Activated CD4-positive, alpha-beta memory T cell treated with anti-CD3 and anti-CD28 coated beads for 36 hours (primary cell): ENCODE measurements at places on chromosomes 2 and 18. TPM values are rescaled to one million over a fixed set of nuclear protein-coding genes. Genes with fewer than 3 reads are reported as not detected.
A peak's percentile ranks its signal among the peaks of the same experiment; 100 is the strongest.

DNA sequence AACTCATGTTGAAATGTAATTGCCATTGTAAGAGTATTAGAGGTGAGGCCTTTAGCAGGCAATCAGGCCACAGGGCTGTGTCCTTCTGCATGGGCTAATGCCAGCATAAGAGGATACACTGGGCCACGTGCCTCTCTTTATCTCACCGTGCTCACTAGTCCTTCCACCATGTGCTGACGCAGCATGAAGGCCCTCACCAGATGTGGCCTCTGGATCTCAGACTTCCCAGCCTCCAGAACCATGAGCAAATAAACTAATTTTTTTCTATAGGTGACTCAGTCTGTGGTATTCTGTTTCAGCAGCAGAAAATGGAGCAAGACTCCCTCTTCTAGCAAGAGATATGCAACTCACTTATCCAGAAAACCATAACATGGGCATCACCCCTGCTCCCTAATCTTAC, 149.7 kb upstream of the ZNF236 start:
- DNase-seq, result no peak

DNA sequence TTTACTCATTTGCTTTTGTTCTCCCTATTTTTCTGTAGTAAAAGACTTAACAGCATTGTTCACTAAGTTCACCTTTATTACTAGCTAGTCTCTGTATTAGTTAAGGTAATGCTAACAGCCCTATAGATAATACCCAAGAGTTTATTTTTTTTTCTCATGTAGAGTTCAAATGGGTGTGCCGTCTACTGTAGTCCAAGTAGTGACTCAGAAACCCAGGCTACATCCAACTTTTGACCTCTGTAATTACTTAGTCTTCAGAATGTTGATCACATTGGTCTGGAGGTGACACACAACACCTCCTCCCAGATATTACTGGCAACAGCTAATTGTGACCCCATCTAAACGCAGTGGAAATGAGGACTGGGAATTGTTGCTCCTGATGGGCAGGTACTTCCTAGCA, 7.7 kb downstream of the COQ10B start:
- no peak for DNase-seq

- DNase-seq, result no peak
Measured at GRCh38 chr2:55146263-55146662, 85.8 kb downstream of the CLHC1 start.

DNA sequence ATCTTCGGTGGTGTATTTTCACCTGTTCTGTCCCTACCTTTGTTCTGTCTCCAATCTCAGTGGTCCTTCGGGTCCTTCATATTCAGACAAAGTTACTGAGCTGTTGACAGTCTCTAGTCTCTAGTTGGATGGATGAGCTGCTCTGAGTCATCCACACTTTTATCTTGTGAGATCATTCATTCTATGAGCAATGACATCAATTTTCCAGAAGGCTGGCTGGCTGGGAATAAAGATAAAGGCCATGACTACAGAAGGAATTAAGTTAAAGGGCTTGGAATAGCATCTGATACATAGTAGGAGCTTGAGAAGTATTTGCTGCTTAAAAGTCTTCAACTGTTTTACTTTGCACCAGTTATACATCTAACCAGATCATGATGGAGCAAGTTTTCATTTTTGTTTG, 43.1 kb upstream of the SLC39A10 start:
- DNase-seq, result no peak

GRCh38 chr2:61543062-61543461, 4.9 kb upstream of the XPO1 start:
- no peak for DNase-seq

- no peak for DNase-seq
Measured at GRCh38 chr2:225019105-225019504, 23.2 kb downstream of the DOCK10 start.

- no peak for DNase-seq
Measured at GRCh38 chr2:152352616-152353015, 17.6 kb downstream of the FMNL2 start.

GRCh38 chr18:48719974-48720654, 181.3 kb downstream of the CTIF start:
- DNase-seq, result no peak

DNA sequence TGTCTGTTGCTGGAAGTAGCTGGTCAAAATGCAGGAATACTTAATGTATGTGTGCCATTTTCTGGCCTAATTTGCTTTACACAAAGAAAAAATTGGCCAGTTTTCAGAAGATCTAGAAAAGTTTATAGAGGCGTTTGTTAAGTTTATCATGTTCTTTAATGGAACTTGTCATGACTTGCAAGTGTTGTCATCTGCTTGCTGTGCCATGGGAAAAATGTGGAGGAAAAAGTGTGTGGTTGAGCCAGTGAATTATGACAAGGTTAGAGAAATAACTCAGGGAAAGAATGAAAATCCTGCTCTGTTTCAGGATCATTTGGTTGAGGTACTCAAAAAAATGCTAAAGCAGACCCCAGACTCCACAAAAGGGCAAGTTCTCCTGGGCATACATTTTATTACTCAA, 301.6 kb upstream of the CDH2 start:
- no peak for DNase-seq

DNA sequence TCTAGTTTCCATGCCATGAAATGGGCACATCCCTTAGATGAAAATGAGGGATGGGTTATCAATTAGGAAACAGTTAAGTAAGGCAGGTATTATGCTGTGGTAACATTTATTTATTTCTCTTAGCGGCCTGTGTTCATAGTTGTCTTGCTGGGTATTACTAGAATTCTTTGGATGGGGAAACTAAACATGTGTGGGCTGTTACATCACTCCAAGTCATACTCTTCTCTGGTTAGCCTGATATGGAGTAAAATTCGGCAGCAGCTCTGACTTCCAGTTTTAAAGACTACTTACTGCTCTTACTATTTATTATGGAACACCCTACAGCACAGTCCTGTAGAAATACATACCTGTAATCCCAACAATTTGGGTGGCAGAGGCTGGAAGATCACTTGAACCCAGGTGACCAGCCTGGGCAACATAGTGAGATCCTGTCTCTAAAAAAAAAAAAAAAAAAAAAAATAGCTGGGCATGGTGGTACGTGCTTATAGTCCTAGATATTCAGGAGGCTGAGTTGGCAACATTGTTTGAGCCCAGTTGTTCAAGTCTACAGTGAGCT, 33.1 kb upstream of the RASGRP3 start:
- no peak for DNase-seq

DNA sequence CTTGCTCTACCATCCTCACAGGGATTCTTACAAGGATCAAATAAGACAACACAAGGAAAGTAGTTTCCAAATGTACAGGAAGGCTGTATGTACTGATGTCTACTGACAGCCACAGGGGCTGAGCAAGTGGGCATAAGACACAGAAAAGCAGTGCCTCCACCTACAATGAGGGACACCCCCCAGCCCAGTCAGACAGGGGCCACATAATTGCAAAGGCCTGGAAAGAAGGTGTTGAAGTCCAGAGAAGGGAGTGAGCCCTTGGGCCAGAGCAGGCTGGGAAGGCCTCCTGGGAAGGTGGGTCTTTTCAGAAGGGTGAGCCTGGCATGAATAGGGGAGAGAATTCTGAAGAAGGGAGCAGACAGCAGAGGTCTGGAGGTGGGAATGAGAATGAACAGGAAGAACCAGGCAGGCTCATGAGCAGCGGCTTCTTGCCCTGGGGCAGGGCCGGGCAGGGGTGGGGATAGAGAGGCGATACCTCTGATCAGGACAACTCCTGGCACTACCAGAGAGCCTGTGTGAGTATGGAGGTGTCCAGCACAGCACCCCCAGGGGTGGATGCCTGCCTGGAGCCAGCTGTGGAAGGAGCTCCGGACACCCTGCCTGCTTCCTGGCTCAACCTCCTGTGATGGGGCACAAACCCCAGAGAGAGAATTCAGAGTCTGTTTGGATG, 30.1 kb downstream of the HS1BP3 start:
- DNase-seq, result no peak

DNA sequence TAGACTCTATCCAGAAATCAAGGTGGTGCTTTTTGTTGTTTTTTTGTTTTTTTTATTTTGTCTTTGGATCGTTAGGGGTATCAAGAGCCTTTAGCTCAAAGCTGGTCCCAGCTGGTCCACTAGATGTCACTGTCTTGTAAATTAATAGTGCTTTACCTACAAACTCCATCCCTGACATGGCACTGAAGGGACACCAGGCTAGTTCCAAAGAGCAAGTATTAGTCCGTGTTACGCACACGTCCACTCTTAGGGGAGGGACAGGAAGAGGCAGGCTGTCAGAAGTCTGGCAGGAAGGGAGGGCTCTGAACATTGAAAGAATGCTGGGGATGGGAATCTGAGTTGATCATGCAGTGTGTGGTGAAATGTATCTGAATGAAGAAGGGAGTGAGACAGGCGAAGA, 85.9 kb upstream of the CCBE1 start:
- peak; percentile 25 for DNase-seq

GRCh38 chr2:172762574-172762973, 26.9 kb downstream of the RAPGEF4 start:
- no peak for DNase-seq

DNA sequence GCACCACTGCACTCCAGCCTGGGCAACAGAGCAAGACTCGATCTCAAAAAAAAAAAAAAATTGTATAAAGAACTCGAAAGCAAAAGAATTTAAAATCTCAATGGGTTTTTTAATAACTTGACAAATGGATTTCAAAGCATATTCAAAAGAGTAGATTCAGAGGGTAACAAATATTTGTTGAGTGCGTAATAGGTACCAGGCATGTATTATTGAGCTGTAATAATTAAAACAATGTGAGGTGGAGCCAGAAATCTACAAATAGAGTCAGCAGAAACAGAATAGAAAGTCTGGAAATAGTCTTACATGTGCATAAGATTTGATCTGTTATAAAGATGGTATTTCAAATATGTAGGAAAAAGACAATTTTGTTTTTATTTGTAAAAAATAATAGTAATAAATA, 19.1 kb upstream of the RAB11FIP5 start:
- DNase-seq, result no peak

- DNase-seq, result peak; percentile 96
Measured at GRCh38 chr2:28449488-28450395, 46.1 kb upstream of the PLB1 start.

GRCh38 chr2:96153991-96154431, 8.8 kb upstream of the DUSP2 start:
- no peak for DNase-seq

GRCh38 chr2:196747400-196747799, 52.1 kb downstream of the GTF3C3 start:
- DNase-seq, result no peak

- DNase-seq, result no peak
Measured at GRCh38 chr2:70113359-70114070, 26.2 kb downstream of the PCBP1 start.

DNA sequence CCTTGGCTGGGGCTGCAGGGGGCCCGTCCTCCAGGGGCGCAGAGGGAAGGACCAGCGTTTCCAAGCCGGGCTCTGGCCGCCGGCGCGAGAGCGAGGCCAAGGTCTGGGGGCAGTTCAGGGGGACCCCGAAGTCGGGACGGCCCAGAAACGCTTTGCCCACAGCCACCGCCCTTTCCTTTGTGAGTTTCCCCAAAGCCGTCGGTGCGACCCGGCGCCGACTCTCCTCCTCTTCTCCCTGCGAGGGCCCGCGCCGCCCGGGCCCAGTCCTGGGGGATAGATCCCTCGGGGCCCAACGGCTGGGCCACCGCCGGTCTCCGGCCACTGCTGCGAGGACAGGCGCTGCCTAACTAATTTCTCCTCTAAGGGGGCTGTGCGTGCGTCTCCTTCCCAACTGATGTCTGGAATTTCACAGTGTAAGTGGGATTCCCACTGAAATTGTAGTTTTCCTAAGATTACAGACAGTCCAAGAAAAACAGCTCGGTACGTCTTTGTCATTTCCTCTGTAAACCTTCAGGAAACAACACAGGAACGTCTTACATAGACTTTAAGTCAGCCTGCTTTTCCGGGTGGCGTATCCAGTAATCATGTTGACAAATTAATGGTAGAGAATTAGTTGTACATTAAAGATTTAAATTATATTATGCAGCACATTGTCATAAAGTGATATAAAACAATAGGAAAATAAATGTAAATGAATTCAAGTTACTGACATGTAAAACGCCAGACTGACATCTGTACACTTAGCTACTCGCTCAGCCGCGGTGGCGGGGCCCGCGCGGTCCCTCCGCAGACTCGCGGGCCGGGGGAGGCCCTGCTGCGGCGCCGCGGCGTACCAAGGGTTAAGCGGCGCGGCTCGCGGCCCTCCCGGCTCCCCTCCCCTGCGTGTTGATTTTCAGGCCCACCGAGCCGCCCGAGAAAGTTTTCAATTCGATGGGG, 139.4 kb upstream of the SIX3 start:
- no peak for DNase-seq

DNA sequence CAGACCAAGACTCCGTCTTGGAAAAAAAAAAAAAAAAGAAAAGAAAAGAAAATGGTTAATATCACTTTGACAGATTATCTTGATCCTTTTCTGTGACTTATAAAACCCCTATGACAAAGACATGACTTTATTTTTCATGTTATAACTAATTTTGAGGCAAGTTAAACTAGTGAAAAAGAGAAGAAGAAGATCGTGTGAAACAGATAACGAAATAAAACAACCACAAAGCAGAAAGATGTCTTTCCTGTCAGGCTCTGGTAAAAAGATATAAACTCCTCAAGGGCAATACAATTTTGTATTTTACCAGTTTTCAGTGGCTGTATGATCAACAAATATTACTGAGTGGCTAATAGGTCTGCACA, 13.4 kb upstream of the RBMS1 start:
- no peak for DNase-seq

- no peak for DNase-seq
Measured at GRCh38 chr2:12709207-12709522, 7.6 kb upstream of the TRIB2 start.

- no peak for DNase-seq
Measured at GRCh38 chr2:197500503-197501131, 438 bp downstream of the HSPE1 start.

- DNase-seq, result peak; percentile 72
Measured at GRCh38 chr2:74146929-74147726, 584 bp downstream of the BOLA3 start.

GRCh38 chr18:25335062-25335461, 16.9 kb downstream of the ZNF521 start:
- DNase-seq, result no peak

DNA sequence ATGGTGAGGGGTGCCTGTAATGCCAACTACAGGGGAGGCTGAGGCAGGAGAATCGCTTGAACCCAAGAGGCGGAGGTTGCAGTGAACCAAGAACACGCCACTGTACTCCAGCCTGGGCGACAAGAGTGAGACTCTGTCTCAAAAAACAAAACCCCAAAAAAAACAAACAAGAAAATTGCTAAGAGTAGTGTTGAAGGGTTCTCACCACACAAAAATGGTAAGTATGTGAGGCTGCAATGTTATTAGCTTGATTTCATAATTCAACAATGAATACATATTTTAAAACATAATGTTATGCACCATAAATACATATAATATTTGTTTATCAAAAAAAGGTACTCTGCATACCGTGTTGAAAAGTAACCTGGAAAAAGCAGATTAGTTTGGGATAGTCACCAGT, 45.8 kb downstream of the PSMG2 start:
- no peak for DNase-seq

- no peak for DNase-seq
Measured at GRCh38 chr2:178428396-178428806, 22.6 kb downstream of the PRKRA start.

- no peak for DNase-seq
Measured at GRCh38 chr2:231170055-231170454, 28.4 kb upstream of the ARMC9 start.

Gene RBKS
- 9.7 TPM for total RNA-seq

Gene RNU2-63P
- total RNA-seq, result 14.4 TPM

Gene SLC5A6
- 30.2 TPM for total RNA-seq

Gene NT5DC4
- not detected for total RNA-seq

Gene CCDC85A
- not detected for total RNA-seq

Gene SH2D6
- total RNA-seq, result 1.4 TPM

Gene RSAD2
- 7.9 TPM for total RNA-seq

Gene SERPINE2
- total RNA-seq, result 16.5 TPM

Gene DUSP19
- total RNA-seq, result 2.1 TPM

Gene DAPL1
- total RNA-seq, result not detected

Gene DTNA
- not detected for total RNA-seq

Gene DSC1
- total RNA-seq, result 0.05 TPM

Gene TUBB8B
- not detected for total RNA-seq
